ENCODE measurements at places on chromosomes 4 and X.

DNA sequence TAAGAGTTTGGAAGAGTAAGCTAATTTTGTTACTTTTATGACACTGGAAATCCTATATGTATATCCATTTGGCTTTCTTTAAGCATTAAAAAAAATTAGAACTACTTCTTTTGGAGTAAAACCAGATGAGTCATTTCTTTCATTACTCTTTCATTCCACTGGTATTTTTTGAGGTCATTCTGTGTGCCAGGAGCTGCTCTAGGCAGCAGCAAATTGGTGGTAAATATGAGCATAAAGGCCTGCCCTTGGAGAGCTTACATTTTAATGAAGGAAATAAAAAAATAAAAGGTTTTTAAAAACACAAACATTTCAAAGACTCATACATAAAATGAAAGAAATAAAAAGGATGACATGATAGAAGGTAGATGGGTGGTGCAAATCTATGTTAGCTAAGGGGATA, 37.4 kb downstream of the MID1 start:
- no peak for DNase-seq

DNA sequence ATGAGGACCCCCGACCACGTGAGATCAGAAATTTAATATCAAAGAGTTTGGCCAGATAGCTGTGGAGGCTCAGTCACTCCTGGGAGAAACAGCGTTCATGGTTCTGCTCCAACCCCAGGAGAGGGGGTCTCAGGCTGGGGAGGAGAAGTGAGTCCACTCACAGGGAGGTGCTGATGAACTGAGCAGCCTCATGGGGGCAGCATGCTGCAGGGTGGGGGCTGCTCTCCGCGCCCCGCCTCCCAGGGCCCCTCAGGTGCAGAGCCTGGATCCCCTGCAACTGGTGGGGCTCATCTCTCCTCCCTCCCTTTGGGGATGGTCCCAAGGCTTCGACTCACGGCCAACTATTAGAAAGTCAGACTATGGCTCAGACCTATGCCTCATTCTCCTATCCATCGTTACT, 26.6 kb upstream of the C4orf50 start:
- no peak for DNase-seq

GRCh38 chrX:82218361-82218760, 1016.5 kb downstream of the SH3BGRL start:
- no peak for DNase-seq

- DNase-seq: no peak
These were observed 189.0 kb upstream of the ANXA10 start for GRCh38 chr4:167903291-167903721.

DNA sequence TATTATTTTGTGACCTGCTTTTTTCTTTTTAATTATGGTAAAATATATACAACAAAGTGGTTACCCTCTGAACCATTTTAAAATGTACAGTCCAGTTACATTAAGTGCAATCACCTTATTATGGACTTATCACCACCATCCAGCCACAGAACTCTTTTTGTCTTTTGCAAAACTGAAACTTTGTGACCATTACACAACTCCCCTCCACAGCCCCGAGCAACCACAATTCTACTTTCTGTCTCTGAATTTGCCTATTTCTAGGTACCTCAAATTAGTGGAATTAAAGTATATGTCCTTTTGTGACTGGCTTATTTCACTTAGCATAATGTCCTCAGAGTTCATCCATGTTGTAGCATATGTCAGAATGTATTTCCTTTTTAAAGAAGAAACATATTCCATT, 39.3 kb upstream of the WWC2 start:
- no peak for DNase-seq

DNA sequence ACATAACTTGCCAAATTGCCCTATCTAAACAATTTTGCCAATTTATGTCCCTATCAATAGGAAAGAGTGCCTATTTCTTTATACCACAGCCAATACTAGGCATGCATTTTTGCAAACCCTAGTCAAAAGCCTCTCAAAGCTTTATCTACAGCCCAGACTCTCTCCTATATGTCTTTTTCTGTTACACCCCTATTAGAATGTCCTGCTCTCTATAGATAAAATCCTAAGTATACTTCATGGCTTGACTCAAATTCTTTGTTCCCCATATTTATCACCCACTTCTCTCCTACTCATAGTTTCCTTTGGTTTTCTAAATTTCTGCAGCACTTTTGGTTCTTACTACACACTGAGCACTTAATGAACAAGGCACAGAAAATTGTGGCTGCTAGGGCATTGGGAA, 38.0 kb downstream of the NUP62CL start:
- DNase-seq: no peak
